ENCODE measurements at places on chromosomes 1 and 21.

GRCh38 chr1:149923626-149924025 is 4.0 kb downstream of the SF3B4 start:
- no peak for DNase-seq

DNA sequence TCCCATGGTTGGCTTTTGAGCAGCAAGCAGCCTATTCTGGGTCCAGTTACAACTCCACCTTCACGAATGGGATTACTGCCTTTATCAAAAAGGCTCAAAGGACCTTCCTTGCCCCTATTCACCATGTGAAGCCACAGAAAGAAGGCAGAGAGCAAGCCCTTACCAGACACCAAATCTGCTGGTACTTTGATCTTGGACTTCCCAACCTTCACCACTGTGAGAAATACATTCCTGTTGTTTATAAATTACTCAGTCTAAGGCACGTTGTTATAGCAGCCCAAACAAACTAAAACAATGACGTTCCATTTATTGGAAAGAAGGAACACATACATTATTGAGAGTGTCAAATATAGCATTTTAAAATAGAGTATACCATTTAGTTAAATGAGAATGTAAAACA is 1557.9 kb downstream of the PLA2G4A start:
- no peak for DNase-seq

- DNase-seq: peak; percentile 95
These were observed 28.0 kb upstream of the EVA1B start for GRCh38 chr1:36351227-36351977.

- DNase-seq: no peak
These were observed 19.5 kb downstream of the LDLRAP1 start for GRCh38 chr1:25562928-25563283.

DNA sequence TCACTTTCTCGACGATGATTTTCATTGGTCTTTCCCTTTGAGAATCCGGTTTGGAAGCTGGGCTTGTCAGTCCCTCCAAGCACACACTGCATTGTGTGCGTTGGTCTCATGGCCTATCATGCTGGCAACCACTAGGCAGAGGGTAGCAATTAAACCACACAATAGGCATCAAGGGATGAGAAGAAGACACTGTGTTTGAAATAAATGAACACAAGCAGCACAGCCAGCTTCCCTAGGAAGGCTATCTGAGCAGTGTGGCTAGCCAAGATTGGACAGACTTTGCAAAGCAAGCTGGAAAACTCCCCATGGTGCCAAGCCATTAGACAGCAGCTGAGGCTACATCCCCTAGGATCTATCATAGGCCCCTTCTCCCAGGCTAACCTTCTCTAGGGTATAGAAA is 288.7 kb downstream of the NUF2 start:
- no peak for DNase-seq

DNA sequence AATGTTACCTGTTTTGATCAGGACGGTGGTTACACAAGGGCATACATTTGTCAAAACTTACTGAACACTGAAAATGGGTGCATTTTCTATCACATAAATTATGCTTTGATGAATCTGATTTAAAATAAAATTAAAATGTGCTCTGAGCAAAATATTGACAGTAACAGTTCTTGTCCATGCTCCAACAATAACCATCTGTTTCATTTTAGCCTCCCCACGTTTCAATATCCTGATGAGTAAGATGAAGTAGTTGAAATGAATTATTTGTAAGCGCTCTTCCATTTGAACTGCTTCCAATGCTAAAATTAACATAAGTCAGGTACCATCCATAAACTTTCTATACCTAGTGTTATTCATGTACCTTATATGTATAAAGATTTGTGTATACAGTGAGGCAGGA is 365.4 kb downstream of the LTN1 start:
- peak; percentile 54 for DNase-seq

- DNase-seq: peak; percentile 85
These were observed 24.6 kb downstream of the DMAP1 start for GRCh38 chr1:44237721-44238457.

GRCh38 chr1:201140235-201140940 is 13.4 kb upstream of the ASCL5 start:
- DNase-seq: no peak

GRCh38 chr1:59415881-59416280 is 119.0 kb downstream of the FGGY start:
- DNase-seq: peak; percentile 78

DNA sequence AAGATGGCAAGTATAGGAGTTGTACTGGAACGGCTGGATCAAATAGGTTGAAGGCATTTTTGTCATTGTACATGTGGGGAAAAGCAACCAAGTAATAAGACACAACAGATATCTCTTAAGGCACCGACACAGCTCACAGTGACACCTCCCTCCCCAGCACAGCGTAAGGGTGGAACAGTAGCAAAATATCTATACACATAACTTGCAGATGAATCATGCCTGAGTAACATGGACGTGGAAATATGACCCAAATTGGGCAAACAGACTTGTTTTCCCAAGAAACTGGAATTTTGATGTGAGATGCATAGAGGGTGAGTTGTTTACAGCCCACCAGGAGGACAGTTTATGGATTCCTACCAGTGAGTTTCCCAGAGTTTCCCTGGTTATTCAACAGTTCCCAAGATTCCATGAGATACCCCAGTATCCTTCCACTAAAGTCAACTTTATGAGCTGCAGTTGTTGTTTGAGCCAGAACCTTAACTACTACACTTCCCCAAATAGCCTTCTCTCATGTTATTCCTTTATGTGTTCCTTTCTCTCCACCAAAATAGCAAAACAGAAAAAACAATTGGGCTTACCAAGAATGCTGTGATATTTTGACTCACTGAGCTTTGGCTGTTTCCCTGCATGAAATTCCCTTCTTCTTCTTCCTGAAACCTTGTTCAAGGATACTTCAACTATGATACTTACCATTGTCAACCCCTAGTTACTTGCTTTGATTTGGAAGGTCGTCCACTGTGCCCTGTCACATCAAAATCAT is 7.1 kb upstream of the DR1 start:
- DNase-seq: peak; percentile 97

- peak; percentile 35 for DNase-seq
These were observed 25.7 kb downstream of the COA6 start for GRCh38 chr1:234398849-234399381.

- no peak for DNase-seq
These were observed 3.9 kb downstream of the KCNA10 start for GRCh38 chr1:110515041-110515440.

Data from fibroblast of skin of right biceps (primary cell).